ENCODE measurements at places on chromosomes 1 and 21.

DNA sequence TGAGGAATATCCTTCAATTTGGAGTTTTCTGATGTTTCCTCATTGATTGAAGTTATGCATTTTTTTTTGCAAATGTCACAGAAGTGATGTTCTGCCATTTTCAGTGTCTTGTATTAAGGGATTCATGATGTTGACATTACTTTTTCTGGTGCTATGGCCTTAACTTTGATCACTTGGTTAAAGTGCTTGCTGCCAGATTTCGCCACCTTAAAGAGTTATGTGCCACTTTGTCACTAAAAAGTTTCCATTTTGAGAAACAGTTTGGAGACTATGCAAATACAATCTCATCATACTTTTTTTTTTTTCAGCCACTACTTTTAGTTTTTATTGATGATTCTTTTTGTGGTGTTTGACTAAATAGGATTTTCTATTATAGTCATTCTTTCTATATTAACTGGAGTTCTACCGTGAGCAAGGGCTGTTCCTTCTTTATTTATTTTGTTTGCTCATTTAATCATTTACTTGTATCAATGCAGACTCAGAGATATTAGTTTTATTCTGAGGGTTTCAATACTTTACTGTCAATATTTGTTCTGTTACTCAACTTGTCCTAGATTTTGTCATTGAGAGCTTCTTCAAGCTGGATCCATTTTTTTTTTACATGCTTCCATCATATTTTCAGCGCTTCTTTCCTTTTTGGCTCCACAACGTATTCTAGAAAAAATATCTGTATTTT, 3.2 kb downstream of the GBP7 start:
- no peak for DNase-seq

GRCh38 chr1:40952744-40953315, 26.7 kb upstream of the CTPS1 start:
- DNase-seq = no peak

- no peak for DNase-seq
Observed at GRCh38 chr1:35575416-35575958, 2.4 kb downstream of the TFAP2E start.

DNA sequence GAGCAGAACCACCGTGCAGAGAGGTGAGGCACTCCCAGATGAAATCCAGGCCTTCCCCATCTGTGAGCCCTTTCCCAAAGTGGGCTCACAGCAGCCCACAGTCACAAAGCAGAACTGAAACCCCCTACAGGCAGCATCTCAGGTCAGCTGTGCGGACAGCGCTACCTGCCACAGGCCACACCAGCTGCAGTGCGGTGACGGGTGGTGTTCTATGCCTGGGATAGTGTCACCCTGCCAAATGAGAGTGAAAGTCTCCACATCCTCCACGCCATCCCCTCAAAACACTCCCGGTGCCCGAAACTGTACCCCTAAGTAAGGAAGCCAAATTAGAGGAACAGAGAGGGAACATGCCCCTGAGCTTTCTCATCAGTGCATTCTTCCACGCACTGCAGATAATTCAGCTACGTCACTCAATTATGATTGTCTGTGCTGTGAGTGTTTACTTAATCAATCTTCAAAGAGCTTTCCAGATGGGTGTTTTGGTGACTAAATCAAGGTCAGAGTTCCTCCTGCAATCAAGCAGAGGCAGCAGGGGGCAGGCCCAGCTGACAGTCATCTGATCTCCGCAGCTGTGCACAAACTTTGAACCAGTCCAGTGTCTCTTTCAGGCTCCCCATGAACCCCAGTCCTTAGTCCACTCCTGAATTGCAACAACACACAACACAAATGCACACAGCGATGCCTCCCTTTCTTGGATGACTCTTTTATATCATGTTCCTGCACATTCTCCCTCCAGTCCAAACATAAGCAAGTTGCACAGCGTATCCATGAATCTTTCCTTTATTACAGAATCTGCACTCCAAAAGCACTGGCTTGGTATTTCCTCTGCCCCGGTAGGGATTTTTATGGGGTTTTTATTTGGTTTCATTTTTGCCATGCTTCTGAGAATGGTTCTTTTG, 150.0 kb downstream of the TOMM20 start:
- peak; percentile 94 for DNase-seq

DNA sequence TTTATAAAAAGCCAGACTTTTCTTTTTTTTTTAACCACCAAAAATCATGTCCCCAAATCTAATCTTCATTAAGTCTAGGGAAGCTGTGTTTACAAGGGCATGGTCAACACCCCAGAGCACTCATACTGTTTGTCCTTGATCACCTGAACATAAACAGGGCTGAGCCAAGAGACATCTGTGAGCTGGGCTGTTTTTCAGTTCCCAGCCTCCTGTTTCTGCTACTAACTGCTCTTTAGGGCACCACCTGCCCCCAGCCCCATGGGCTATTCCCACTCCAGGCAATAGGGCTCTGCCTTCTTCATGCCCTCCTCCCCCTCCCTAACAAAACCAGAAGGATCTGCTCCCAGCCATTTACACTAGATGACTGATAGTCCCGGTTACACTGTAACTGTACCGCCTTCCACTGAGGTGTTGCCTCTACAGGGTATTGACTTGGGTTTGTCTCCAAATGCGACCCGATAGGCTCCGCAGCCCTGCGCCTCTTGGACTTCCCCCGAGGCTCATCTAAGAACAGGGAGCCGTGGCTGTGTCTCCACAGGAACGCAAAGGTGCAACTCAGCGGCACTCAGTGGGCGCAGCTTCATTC, 11.7 kb upstream of the SLC26A9 start:
- DNase-seq = no peak

- DNase-seq = no peak
Observed at GRCh38 chr1:84042461-84042860, 43.5 kb upstream of the TTLL7 start.

DNA sequence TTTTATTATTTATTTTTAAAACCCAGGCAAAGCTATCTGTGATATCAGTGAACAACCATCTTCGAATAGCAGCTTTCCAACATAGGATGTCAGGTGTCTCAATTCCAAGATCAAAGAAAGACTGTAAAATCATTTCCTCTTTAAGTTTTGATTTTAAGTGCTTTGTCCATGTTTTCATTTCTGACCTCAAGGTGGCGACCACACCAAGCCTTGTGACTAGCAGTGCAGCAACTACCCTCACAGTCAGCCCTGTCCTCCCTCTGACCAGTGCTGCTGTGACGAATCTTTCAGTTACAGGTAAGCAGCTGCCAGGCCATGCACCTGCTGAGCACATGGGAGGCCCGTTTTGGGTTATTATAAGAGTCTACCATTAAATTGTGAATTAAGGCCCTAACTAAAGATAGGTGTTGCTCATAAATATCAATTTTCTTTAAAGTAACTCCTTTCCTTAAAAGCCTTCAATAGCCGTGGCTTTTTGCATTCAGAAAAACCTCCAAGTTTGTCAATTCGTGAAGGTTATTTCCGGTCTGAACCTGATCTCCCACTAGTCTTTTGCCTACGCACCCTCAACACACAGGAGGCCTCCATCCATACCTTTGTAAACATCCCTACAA, 117.0 kb downstream of the CD247 start:
- DNase-seq = peak; percentile 75

- DNase-seq = no peak
Observed at GRCh38 chr1:3355894-3356826, 98.3 kb upstream of the ARHGEF16 start.
